Foreskin melanocyte (primary cell): ENCODE measurements at places on chromosomes 2 and 18.

DNA sequence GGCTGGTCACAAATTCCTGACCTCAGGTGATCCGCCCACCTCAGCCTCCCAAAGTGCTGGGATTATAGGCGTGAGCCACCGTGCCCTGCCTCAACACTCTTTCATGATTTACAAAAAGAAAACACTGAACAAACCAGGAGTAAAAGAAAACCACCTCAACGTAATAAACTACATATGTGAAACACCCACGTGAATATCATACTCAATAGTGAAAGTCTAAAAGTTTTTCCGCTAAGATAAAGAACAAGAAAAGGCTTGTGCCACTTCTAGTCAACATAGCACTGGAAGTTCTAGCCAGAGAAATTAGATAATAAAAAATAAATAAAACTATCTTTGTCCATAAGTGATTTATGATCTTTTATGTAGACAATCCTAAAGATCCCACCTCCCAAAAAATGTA is 68.5 kb downstream of the ROCK2 start:
- DNase-seq, result no peak

DNA sequence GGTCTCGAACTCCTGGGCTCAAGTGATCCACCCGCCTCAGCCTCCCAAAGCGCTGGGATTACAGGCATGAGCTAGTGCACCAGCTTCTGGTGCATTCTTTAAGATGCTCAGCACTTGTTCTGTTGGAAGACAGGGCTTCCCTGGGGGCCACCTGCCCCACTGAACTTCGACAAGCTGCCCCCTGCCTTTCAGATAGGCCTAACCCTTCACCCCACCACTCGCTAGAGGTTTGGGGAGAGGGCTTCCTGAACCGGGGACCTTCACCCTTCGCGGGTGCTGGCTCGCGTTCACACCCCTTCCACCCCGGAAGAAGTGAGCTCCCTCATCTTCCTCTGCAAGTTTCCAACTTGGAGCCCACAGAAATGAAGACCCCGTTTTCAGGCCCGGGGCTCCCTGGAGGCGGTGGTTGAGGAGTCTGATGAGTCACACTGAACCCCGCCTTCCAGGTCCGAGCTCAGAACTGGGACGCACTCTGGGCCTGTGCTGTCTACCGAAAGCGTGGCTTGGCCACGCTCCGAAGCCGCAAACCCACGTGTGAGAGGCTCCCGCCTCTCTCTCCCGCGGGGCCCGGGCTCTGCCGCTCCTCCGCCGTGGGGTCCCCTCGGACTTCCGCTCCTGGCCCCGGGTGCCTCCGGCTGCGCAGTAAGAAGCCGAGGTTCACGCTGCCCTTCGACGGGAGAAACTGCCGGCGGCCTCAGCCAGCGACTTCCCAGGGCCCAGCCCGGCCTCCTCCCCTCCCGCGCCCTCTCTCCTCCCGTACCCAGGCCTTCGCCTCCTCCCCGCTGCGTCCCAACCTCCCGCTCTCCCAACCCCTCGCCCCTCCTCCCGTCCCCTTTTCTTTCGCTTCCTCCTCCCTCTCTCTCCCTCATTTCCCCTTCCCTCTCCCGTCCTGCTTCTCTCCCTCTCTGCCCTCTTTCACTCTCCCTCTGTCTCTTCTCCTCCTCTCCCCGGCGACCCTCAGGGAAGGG is 47.5 kb upstream of the SP3 start:
- DNase-seq, result peak; percentile 38

GRCh38 chr2:128448331-128449225 is 129.9 kb upstream of the HS6ST1 start:
- no peak for DNase-seq

DNA sequence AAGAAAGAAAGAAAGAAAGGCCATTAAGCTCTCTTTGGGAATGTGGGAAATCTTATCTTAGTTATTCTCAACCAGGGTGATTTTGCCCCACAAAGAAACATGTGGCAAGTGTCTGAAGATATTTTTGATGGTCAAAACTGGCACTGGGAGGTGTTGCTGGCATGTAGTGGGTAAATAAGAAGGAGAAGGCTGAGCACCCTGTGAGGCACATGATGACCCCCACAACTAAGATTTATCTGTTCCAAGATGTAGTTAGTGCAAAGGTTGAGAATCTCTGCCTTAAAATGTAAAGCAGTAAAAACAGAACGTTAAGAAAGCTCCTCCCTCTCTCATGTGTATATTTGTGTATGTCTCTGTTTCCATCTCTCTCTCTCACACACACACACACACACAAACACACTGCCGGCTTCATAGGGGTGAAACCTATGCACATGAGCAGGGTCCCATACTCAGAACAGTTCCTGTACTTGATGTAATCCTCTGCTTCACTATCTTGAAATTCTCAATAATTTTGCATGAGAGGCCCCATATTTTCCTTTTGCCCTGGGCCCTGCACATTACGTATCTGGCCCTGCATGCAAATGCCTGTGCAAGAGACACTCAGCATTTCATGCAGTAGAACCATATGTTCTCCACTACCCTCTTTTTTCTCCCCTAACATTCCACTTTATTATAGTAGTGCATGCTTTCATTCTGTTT is 94.3 kb downstream of the MREG start:
- DNase-seq, result no peak

DNA sequence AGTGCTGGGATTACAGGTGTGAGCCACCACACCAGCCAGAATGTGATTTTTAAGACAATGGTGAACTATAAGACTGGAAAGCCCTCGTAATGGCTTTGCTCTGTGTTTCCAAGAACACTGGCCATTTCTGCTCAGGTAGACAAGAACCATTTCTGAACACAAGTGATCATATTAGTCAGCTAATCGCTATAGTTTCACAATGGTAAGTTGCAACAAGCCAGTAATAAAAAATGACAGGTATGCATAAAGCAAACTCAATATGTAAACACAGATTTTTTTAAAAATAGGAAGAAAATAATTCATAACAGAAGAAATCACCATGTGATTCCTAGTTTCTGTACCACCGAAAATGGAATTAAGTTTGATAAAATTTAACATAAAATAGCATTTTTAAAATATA is 166.5 kb downstream of the THADA start:
- no peak for DNase-seq

- DNase-seq, result no peak
These were observed 10.5 kb downstream of the ATG16L1 start for GRCh38 chr2:233261819-233262555.

DNA sequence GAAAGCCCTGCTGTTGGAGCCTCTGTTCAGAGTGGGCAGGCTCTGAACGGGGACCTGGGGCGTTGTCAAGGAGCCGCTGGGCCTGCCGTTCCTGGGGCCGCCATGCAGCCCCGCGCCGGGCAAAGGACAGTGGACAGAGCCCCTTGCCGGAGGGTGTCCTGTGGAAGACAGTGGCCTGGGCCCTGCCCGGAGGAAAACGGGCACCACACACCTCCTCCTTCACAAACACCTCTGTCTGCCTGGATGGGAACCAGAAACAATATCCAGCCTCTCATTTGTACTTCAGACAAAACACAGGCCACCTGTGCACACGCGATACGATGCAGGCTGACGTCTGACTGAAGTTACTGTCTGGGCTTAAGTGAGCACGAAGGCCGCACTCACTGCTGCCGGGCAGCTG is 233.7 kb downstream of the TWIST2 start:
- no peak for DNase-seq

DNA sequence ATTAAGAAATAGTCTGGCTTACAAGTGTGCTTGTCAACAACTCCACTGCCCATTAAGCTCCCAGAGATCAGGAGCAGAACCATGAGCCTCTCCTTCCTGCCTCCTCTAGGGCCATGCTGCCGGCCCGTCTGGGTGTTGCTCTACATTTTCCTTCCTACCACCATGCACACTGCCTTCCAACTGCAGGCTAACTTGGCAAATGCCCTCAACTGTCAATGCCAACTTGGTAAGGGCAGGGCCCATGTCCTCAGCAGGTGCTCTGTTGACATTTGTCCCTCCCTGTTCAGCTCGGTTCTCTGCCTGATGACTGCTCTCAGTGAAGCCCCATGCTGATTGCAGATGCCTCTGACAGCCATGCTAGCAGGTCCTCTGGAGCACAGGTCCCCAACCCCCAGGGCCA is 345.2 kb downstream of the ALK start:
- no peak for DNase-seq

GRCh38 chr2:47521666-47522285 is 118.8 kb downstream of the MSH2 start:
- DNase-seq, result no peak

DNA sequence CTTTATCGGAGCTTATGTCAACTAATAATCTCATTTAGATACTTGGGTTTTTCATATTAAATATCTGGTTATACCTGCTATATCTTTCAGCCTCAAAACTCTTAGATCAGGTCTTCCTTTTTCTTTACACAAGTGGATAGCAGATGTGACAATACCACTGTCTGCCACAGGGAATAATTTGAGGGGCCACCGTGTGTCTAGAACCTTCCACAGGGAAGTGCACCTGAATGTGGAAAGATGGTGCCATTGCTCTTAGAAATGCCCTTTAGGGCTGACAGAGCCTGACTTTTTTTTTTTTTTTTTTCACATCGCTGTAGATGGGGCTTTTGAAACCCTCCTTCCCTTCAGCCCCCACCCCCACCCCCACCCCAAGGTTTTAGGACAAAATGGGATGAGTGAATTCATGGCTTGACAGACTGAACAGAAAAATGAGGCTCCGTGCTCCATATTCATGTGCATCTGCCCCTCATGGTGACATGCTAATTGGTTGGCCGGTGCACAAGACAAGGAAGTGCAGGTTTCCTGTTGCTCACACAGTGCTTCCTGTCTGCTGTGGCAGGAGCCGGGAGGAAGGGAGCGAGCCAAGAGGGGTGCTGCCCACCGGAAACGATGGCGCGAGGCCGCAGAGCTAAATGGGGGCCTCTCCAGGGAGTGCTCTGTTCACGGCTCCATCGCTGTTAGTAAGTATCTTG is 246.0 kb downstream of the LDLRAD4 start:
- DNase-seq, result no peak

DNA sequence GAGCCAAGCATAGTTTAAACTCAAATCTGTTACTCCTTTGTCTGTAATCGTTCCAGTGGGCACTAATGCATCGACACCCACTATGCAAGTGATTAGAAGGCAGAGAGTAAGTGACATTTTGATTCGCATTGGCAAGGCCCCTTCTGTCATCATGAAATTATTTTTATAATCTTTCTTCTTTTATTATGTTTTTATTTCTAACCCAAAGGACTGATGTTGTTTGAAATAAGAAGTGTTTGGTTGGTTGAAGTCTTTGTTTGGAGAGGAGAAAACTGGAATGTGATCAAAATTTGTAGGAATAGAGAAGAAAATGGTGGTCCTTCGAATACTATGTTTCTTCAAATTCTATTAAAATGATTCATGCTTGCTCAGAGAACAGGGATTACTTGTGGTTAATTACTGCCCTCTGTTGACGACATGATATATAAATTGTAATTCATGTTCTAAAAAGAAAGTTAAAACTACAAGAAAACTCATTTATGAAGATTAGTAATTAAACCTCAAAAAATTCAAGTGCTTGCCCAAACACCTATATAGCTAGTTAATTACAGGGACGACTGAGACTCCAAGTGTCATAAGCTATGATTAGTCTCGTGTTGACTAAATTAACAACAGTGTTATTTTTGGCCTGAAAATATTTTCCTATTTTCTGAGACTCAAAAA is 26.4 kb upstream of the TFPI start:
- DNase-seq, result peak; percentile 47

GRCh38 chr2:12048550-12048949 is 302.1 kb downstream of the LPIN1 start:
- no peak for DNase-seq

DNA sequence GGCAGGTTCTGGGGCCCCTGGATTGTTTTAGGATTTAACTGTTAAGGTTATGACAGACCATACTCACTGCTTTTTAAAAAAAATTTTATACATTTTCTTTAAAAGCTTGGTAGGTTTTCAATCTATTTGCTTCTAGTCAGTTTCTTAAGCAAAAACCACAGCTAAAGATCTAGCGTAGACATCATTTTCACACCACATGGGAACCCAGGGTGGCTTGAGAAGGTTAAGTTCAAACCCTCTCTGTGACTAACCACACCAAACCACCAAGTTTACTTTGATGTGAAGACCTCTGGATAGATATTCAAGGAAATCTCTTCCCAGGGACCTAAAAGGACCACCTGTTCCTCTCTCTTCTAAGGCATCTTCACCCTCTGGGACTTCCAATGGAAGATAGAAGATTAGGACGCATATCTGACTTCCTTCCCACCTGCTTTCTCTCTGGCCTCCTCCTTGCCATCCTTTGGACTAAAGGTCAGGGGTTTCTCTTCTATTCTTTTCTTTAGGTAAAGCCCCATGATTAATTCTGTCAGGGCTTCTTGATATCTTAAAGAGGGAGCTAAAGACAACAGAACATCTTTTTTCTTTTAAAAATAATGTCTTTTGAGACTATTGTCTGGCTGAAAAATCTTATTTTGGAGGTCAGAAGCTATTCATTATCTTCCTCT is 32.3 kb downstream of the FOSL2 start:
- DNase-seq, result no peak

GRCh38 chr18:40018266-40018665 is 1936.8 kb upstream of the PIK3C3 start:
- DNase-seq, result no peak

DNA sequence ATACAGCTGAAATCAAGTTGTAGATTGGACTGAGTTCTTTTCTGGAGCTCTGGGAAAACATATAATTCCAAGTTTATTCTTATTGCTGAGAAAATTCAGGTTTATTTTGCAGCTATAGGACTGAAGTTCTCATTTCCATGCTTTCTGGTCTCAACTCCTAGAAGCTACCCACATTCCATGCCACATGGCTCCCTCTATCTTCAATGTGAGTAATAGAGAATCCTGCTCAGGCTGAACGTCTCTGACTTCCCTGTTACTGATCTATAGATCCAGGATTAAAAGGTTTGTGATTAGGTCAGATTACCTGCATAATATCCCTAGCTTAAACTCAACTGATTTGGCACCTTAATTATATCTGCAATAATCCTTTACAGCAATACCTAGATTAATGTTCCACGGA is 453.8 kb upstream of the MC4R start:
- no peak for DNase-seq

GRCh38 chr2:183594150-183594549 is 469.9 kb downstream of the NUP35 start:
- DNase-seq, result no peak

DNA sequence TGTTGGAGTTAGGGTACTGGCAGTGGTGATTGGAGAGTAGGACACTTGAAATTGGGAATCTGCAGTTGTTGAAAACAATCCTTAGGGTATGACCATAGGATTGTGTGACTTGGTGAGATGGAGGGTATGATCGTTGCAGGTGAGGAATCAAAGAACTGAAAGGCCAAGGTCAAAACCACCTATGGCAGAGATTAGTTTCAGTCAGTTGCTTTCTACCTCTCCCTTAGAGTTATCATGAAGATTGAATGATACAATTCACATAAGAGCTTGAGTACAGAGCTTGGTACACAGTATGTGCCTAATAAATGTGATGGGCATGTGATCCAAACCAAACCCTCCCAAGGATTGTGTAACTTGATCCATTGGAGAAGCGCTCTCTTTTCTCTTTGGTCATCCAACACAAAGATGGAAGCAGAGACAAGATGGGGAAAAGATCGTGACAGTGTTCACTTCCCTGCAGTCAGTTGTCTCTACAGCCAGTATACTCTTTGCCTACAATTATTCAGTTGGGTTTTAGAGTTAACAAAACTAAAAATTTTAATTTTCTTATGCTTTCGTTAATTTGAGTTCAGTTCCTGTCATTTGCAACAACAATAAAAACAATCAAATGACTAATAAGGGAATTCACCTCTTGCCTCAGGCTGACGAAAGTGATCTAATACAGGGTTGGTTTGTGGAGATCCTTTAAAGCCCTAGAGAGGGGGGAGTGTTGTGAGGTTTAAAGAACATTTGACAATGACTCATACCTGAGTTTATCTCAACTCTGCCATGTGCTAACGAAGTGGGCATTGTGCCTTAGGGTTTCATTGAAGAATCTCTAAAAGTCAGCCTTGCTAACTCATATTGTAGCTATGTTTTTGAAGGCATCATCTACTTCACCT is 14.8 kb upstream of the SMAD2 start:
- DNase-seq, result peak; percentile 38
